Activated naive CD8-positive, alpha-beta T cell treated with anti-CD3 and anti-CD28 coated beads, Interleukin-2, amount 50 U/mL, for 24 hours (primary cell): ENCODE measurements at places on chromosomes 16 and 17.

DNA sequence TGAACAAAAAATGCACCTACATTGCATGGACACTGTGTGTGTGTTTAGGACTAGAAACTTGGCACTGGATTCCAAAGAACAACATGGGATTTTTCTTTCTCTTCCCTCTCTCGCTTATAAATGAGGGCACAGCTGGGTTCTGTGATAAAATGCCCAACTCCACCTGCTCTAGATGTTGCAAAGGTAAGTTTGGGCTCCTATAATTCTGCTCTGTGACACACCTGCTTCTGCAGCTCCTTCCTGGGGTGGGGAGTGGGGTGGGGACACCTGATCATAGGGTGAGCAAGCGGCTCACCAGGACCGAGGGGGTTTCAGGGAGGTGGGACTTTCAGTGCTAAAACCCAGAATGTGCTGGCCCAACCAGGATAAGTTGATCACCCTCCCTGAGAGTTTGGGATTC, 104.3 kb downstream of the AXIN2 start:
- no peak overlapping the region for H3K4me3 ChIP-seq
- no peaks in the 10 kb centered on the region for H3K4me1 ChIP-seq
- no peak for DNase-seq
- H3K36me3 ChIP-seq, result no peaks in the 10 kb centered on the region

GRCh38 chr16:67396159-67397035, 3.1 kb upstream of the TPPP3 start:
- peaks cover 4% of the 10 kb centered on the region for H3K4me1 ChIP-seq
- H3K27ac ChIP-seq, result no peak overlapping the region
- no peaks in the 10 kb centered on the region for H3K36me3 ChIP-seq
- H3K27me3 ChIP-seq, result peaks cover 31% of the 10 kb centered on the region

DNA sequence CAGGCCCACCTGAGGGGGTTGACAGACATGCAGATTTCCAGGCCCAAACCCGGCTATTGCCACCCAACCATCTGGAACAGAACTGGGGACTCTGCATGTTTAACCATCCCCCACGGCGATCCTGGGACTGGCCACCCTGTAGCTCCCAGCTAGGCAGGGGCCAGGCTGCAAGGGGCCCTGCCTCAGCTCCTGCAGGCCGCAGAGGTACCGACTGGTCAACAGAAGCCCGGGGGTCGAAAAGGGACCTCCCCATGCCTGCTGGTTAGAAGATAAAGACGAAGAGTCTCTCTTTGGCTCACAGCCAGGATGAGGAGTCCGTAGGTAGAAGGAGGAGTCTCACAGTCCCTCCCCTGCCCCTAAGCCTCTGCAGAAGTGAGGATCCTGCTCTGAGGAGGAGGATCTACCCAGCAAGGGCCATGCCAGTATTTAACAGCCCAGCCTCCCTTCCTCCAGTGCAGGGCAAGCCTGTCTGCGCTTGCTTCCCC, 223.4 kb upstream of the TNRC6C start:
- no peak overlapping the region for H3K27ac ChIP-seq
- H3K27me3 ChIP-seq, result peaks cover 11% of the 10 kb centered on the region
- no peak for DNase-seq
- peaks cover 5% of the 10 kb centered on the region for H3K36me3 ChIP-seq
- no peaks in the 10 kb centered on the region for H3K4me1 ChIP-seq
- H3K4me3 ChIP-seq, result no peak overlapping the region

DNA sequence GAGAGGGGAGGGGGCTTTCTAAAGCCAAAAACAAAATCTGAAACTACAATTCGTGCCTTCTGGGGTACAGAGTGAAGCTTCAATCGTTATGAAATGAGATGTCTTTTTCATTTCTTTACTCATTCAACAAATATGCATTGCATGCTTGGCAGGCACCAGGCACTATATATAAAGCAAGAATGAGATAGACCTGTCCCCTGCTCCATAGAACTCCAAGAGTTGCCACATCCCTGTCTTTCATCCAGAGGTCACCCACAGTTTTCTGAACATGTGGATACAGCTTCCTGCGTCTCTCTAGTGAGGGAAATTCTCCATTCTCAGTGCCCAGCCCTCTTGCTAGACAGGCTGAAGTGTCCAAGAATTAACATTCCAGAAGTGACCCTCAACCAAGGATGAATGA, 343.2 kb upstream of the MAF start:
- H3K36me3 ChIP-seq, result no peaks in the 10 kb centered on the region
- H3K27me3 ChIP-seq, result peaks cover 3% of the 10 kb centered on the region
- peaks cover 2% of the 10 kb centered on the region for H3K4me1 ChIP-seq
- H3K27ac ChIP-seq, result no peak overlapping the region
- H3K4me3 ChIP-seq, result no peak overlapping the region

DNA sequence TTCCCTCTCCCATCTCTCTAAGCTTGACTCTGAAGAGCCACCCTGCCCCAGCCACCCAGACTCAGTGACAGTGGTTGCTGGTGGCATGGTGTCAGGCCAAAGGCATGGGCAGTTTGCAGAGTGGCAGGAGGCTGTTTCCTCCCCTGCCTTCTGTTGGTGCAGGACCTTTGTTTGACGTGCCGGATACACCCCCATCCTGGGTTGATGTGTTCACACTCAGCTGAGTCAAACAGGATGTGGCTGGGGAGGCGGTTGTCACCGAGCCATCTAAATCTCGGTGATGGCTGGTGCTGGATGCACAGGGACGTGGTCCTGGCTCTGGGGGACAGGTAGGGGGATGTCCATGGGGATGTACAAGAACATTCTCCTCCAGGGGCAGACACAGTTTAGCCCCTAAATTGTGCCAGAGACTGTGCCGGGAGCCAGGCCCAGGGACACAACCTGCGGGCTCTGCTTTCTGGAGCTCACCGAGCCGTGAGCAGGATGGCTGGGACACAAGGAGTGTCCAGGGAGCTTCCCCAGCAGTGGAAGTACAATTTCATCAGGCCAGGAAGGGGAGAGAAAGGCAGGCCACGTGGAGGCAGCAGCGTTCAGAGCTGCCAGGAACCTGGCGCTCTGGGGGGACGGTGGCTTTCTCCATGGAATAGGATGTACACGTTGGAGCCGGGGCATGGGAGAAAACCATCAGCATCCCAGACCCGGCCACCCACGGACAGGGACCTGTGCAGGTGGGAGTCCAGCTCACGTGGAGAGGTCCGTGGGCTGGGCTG, 264.2 kb downstream of the SEC14L1 start:
- peaks cover 4% of the 10 kb centered on the region for H3K36me3 ChIP-seq
- peak overlapping the region; percentile 83 for H3K4me3 ChIP-seq
- peak overlapping the region; percentile 93 for H3K27ac ChIP-seq
- H3K4me1 ChIP-seq, result peaks cover 90% of the 10 kb centered on the region
- DNase-seq, result peak; percentile 83

DNA sequence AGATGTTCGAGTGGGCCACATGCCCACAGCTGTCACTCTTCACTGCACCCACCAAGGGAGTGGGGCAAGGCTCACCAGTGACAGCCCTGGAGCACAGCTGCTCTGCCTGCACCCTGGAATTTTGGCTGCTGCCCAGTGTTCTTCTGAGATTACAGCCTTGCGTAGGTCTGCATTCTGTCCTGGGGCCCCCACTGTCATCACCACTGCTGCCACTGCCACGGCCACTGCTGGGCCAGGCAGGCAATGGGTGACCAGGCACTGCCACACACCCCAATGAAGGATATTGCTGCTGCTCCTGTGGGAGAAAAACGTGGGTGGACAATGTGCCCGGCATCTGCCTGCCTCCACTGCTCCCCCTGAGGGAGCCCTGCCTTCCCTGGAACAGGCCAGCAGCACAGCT, 1717.0 kb downstream of the TP53TG3F start:
- no peaks in the 10 kb centered on the region for H3K4me1 ChIP-seq
- no peak overlapping the region for H3K27ac ChIP-seq
- H3K4me3 ChIP-seq, result no peak overlapping the region
- no peaks in the 10 kb centered on the region for H3K27me3 ChIP-seq
- H3K36me3 ChIP-seq, result no peaks in the 10 kb centered on the region

GRCh38 chr16:87435372-87436224, 43.5 kb downstream of the MAP1LC3B start:
- H3K36me3 ChIP-seq, result peaks cover 2% of the 10 kb centered on the region
- DNase-seq, result no peak
- H3K27ac ChIP-seq, result peak overlapping the region; percentile 52

- H3K4me3 ChIP-seq, result no peak overlapping the region
- H3K27me3 ChIP-seq, result no peaks in the 10 kb centered on the region
- H3K27ac ChIP-seq, result no peak overlapping the region
- no peak for DNase-seq
- H3K4me1 ChIP-seq, result no peaks in the 10 kb centered on the region
Observed at GRCh38 chr17:44722254-44722653, 13.8 kb downstream of the DBF4B start.

DNA sequence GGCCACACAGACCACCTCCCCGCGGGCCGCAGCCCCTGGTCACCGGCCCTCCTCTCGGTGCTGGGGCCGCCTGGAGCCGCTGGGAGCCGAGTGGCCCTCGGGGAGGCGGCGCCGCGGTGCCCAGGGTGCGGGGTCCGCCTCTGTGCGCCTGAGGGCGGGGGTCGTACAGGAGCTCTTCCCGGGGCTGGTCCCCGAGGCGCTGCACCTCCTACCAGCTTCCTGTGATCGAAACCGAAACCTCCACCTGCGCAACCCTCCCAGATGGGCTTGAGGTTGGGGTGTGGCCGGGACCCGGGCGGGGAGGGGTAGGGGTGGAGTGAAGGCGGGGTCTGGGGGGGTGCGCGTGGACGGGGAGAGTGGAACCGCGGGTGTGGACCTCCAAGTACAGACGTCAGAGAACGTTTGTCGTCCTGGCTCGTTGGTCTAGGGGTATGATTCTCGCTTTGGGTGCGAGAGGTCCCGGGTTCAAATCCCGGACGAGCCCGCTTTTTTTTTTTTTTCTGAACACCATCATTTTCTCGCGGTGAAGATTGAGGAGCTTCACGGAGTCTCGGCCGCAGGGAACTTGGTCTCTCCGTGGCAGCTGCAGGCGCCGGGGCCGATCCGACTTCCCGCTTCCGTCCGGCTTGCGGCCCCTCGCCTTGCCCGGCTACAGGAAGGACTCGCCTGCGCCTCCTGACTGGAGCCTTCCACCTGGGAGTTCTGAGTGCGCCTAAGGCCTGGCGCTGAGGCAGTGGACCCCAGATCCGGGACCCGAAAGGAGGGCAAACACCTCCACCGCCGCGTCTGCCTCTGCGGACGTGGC, 23.9 kb downstream of the ZNF213 start:
- DNase-seq, result peak; percentile 87
- H3K27ac ChIP-seq, result peak overlapping the region; percentile 86
- peaks cover 2% of the 10 kb centered on the region for H3K36me3 ChIP-seq
- H3K4me3 ChIP-seq, result peak overlapping the region; percentile 84

GRCh38 chr17:31511580-31511979, 120.1 kb downstream of the RAB11FIP4 start:
- H3K27ac ChIP-seq, result peak overlapping the region; percentile 99
- no peak overlapping the region for H3K4me3 ChIP-seq
- peaks cover 2% of the 10 kb centered on the region for H3K36me3 ChIP-seq
- no peak for DNase-seq
- H3K27me3 ChIP-seq, result no peaks in the 10 kb centered on the region

- H3K27ac ChIP-seq, result no peak overlapping the region
- H3K36me3 ChIP-seq, result no peaks in the 10 kb centered on the region
- H3K4me1 ChIP-seq, result no peaks in the 10 kb centered on the region
- H3K27me3 ChIP-seq, result peaks cover 55% of the 10 kb centered on the region
- no peak overlapping the region for H3K4me3 ChIP-seq
Observed at GRCh38 chr16:65120831-65121721, 787 bp downstream of the CDH11 start.

- H3K4me3 ChIP-seq, result no peak overlapping the region
- no peak for DNase-seq
- no peak overlapping the region for H3K27ac ChIP-seq
- peaks cover 4% of the 10 kb centered on the region for H3K36me3 ChIP-seq
- no peaks in the 10 kb centered on the region for H3K27me3 ChIP-seq
Observed at GRCh38 chr16:28905800-28906372, 19.2 kb downstream of the RABEP2 start.

DNA sequence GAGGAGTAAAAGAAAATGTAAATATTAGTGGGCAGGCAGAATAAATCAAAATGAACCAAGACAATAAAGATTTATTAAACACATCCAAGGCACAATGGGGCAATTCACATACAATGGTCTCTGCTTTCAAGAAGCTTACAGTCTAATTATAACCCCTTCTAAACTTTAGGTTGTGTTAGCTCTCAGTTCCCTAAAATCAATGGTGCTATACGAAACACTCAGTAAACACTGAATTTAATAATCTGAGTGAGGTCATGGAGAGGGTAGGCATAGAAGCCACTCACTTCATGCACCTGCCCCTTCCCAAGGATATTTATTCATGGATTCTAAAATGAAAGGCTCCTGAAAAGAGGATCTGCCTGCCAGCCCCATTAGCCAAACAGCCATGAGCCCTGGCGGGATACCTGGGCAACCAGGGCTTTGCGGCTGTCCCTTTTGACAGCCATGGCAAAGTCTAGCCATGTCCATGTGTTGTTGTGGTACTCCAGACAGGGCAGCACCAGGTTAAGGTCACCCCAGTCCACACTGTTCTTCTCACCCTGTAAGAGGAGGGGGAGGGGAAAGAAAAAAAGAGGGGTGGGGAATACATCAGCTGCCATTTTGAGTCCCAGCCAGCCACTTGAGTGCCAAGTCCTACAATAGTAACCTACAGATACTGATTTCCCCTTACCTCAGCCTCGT, 1.4 kb upstream of the RSKR start:
- H3K4me1 ChIP-seq, result no peaks in the 10 kb centered on the region
- H3K4me3 ChIP-seq, result no peak overlapping the region
- H3K36me3 ChIP-seq, result peaks cover 72% of the 10 kb centered on the region
- no peak overlapping the region for H3K27ac ChIP-seq
- no peak for DNase-seq

DNA sequence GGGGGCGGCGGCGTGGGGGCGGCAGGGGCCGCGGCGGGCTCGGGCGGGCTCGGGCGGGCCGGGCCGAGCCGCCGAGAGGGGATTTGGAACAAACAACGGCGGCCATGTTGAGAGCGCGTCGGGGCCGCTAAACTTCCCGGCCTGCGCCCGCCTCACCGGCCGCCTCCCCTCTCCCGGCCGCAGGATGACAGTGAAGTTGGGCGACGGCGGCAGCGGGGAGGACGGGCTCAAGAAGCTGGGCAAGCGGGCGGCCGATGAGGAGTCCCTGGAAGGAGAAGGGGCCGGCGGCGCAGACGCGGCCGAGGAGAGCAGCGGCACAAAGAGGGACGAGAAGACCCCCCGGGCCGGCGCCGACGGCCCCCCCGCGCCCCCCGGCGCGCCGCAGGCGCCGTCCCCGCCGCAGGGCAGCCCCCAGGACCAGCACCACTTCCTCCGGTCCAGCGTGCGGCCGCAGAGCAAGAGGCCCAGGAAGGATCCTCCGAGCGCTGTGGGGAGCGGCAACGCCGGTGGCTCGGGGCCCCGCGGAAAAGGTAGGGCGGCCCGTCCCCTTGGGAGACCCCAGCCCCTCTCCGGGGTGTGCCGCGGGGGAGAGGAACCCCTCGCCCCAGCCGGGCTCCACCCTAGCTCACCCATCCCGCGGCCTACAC, 2.4 kb downstream of the CRAMP1 start:
- peak; percentile 34 for DNase-seq
- peaks cover 10% of the 10 kb centered on the region for H3K27me3 ChIP-seq
- H3K4me1 ChIP-seq, result peaks cover 42% of the 10 kb centered on the region
- H3K36me3 ChIP-seq, result peaks cover 41% of the 10 kb centered on the region
- H3K4me3 ChIP-seq, result peak overlapping the region; percentile 76

DNA sequence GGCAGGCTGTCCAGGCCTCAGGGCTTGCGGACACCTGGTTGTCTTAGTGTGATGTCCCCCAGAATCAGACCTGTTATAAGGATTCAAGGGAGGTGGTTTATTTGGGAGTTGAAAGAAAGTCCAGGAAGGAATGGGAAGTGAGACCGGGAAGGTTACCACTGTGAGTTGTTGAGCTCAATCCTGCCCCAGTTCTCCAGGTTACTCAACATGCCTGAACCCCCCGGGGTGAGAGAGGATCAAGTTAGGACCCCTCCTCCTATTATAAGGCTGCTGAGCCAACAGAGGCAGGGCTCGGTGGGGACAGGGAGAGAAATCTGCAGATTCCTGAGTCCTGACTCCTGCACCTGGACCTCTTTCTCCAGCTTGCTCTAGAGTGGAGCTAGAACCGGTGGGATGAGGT, 86.4 kb downstream of the MRM1 start:
- H3K36me3 ChIP-seq, result no peaks in the 10 kb centered on the region
- no peaks in the 10 kb centered on the region for H3K27me3 ChIP-seq
- H3K4me1 ChIP-seq, result no peaks in the 10 kb centered on the region
- no peak for DNase-seq
